ENCODE measurements at places on chromosomes 2 and 18.

DNA sequence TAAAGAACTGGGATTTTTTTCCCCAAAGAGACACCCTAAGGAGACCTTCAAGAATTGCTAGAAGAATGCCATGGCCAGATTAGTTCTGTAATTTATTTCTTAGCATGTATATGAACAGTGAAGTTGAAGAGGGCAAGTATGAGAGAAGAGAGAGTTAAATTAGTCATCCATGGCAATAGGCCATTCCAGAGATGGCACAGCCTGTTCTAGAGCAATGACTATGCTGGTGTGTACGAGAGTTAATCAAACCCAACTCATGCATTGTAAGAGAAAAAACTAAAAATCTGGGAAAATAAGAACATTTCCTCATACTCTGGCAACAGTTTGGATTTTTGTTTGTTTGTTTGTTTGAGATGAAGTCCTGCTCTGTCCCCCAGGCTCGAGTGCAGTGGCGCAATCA, 112.1 kb upstream of the PIK3C3 start:
- DNase-seq: no peak

- no peak for DNase-seq
These were observed 247.0 kb downstream of the KCNH7 start for GRCh38 chr2:162591403-162592083.

- no peak for DNase-seq
These were observed 200.6 kb downstream of the ZBTB7C start for GRCh38 chr18:48208432-48209140.

GRCh38 chr2:37802899-37803379, 122.1 kb upstream of the RMDN2 start:
- no peak for DNase-seq

- DNase-seq: no peak
These were observed 53.4 kb downstream of the THADA start for GRCh38 chr2:43542285-43542933.

- no peak for DNase-seq
These were observed 269.7 kb upstream of the ZNF521 start for GRCh38 chr18:25621682-25622081.

- no peak for DNase-seq
These were observed 112.4 kb downstream of the PLEKHA3 start for GRCh38 chr2:178592655-178593054.

- DNase-seq: no peak
These were observed 14.2 kb upstream of the OXER1 start for GRCh38 chr2:42777883-42778805.

GRCh38 chr18:48412339-48412929, 3.3 kb upstream of the ZBTB7C start:
- no peak for DNase-seq

DNA sequence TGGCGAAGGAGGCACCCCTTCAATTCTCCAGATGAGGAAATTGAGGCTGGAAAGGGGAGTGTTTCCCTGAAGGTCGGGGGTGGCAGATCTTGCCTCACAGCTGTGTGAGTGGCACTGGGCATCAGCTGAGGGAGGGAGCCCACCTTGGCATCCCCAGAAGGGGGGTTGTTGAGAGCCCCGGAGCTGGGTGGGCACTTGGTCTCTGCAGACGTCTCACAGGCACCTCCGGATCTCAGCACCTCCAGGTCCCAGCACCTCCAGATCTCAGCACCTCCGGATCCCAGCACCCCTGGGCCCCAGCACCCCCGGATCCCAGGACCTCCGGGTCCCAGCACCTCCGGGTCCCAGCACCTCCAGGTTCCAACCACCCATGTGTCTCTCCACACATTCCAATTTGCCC, 137.9 kb downstream of the NFATC1 start:
- DNase-seq: no peak

- DNase-seq: no peak
These were observed 250 bp upstream of the CHST10 start for GRCh38 chr2:100417711-100418124.

DNA sequence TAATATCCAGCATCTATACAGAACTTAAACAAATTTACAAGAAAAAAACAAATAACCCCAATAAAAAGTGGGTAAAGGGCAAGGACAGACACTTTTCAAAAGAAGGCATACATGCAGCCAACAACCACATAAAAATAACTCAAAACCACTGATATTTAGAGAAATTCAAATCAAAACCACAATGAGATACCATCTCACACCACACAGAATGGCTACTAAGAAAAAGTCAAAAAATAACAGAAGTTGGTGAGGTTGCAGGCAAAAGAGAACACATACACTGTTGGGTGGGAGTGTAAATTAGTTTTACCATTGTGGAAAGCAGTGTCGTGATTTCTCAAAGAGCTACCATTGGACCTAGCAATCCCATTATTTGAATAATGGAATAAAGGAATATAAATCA, 1973.9 kb upstream of the LRRTM1 start:
- no peak for DNase-seq

GRCh38 chr2:16204886-16205620, 264.7 kb downstream of the MYCN start:
- no peak for DNase-seq

- DNase-seq: peak; percentile 23
These were observed 1.5 kb downstream of the EFR3B start for GRCh38 chr2:25043241-25043867.

DNA sequence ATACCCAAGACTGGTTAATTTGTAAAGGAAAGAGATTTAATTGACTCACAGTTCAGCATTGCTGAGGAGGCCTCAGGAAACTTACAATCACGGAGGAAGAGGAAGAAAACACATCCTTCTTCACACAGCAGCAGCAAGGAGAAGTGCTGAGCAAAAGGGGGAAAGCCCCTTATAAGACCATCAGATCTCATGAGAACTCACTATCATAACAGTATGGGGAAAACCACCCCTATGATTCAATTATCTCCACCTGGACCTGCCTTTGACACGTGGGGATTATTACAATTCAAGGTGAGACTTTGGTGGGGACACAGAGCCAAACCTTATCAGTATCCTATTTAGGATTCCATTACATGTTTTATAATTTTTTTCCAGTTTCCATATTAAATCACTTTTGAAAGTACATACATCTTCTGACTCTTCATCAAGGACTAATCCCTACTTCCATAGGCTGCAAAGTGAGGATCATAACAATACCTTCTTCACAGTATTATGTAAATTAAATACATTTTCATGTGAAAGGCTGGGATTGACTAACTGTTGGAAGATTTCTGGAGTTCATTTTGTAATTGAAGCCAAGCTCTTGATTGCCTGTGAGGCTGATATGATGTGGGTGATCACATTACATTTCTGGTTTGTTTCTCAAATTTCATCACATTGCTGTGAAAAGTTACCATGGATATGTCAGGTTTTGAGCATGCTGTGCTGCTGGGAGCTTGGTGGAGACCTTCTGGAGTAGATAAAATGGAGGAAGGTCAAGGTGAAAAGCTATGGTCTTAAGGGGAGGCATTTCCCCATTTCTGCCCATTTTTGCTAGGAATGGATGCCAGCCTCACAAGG, 31.7 kb upstream of the CERS6 start:
- DNase-seq: no peak
